Activated CD8-positive, alpha-beta memory T cell treated with anti-CD3 and anti-CD28 coated beads, Interleukin-2, amount 50 U/mL, for 4 hours (primary cell): ENCODE measurements at places on chromosomes 7 and 10.
A peak's percentile ranks its signal among the peaks of the same experiment; 100 is the strongest.

DNA sequence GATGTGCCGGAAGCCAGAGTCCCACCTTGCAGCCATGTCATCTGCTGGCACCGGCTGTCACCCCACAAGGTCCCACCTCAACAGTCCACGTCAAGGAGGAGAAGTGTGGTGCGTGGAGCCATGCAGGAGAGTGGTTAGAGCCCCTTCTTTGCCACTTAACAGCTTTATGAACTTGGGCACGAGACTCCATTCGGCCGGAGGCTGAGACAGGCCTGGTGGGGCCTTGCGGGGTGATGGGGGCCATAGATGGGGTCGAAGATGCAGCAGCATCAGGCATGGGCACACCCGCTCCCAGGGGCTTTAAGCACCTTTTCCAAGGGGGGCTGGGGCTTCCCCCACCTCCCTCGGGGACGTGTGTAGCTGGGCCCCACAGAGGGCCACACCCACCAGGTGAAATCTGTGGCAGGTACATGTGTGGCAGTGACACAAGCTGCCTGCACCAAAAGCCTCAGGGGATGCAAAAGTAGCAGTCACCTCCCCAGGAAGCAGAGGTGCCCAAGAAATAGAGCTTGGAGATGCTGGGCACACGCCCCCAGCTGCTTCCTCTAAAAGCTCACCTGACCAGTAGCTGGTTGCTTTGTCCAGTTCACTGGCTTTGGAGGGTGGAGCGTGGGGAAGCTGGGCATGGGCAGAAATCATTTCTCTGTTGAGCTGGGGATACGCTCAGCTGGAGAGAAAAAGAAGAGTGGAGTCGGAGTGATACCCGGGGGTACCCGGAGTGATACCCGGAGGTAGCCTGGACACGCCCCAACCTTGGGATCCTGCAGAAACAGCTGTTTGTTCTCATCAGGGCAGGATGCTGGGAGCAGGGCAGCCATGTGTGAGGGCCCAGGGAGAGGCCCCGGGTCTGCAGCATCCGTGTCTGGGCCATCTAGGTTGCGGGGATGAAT lies 199.8 kb downstream of the EBF3 start:
- no peak for DNase-seq

DNA sequence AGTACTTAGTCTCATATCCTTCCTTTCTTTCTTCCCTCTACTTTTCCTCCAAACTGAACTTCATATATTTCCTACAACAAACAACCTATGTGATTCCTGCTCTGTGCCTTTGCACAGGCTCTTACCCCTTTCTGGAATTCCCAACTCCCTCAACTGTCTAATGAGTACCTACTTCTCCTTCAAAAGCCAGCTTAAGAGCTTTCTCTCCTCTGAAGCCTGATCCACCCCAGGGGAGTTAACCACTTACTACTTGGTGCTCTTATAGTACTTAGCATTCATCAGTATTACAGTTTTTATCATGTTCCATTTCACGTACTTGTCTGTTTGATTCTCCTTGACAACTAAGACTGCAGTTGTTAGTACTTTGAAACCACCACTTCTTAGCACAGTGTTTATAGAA lies 246.1 kb downstream of the LRRTM3 start:
- DNase-seq: no peak

DNA sequence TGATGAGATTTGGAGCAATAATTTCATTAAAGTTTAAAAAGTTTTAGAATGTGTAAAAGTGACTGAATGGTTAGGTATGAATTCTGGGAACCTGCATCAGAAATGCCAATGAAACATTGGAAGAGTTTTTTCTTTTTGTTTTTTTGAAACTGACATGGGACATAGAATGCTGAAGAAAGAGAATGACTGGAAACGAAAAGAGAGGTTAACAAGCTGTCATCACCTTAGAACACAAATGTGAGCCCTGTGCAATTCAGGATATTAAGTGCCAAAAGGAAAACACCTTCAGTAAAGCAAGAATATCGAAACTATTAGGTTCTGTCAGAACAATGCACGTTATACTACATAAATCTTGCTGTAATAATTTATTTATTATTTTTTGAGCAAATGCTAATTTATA lies 12.6 kb upstream of the EXOC4 start:
- no peak for DNase-seq

DNA sequence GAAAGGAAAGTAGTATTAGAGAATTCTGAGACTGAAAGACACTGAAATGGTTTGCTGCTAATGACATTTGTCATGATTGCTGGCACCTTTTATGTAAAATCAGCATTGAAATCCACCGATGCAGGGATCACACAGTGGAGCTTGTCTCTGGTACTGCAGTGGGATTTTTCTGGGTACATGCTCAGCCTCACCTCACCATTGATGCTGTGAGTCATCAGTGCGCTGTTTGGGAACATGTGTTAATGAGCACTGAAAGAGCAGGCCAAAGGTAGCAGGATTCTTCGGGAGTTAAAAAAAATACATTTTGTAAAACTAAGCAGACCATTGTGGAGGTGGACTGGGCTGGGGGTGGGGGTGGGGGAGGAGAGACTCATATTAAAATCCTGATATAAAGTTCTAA lies 174.9 kb downstream of the CREB5 start:
- no peak for DNase-seq

GRCh38 chr10:59258890-59259289 lies 82.4 kb downstream of the PHYHIPL start:
- no peak for DNase-seq

DNA sequence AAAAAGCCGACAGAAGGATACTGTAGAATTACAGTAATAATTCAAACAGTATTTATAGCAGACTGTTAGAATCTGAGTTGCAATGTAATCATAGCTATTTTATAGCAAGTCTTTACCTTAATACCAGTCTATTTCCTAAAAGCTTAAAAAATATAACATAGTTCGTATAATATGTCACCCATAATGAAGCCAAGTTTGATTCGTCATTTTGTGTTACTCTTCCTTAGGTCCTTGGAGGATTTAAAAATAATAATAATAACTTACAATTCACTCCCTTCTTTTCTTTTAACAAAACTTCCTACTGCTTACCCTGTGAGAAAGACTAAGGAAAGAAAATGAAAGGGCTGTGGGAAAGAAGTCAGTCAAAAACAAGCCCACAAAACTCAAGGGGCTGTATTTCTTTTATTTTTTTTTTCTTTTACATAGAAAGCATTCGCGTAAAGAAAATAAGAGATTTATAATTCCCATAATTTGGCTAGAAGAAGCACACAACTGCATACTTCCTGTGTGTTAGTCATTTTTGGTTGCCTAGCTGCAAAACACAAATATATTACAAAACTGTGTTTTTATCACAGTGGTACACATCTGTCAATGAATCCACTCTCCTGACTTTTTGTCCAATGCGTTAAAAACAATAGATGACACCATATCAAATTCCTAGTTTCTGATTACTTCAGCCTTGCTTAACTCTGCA lies 187.2 kb upstream of the CELF2 start:
- no peak for DNase-seq

DNA sequence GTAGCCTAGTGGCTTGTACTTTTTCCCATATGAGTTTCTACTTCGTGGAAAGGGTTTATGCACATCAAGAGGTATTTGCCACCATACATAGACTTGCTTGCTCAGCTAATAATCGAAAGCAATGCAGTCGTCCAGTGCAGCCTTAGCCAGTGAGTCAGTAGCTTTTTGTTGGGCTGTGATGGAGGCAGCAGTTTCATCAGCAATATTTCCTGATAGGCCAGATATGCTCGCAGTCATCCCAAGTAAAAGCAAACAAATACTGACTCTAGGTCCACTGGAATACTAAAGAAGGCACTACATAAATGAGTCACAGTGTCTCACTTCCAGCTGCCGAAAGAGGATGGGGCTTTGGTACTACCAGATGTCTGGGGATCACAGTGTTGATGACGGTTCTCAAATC lies 2.1 kb upstream of the BNIP3 start:
- no peak for DNase-seq

DNA sequence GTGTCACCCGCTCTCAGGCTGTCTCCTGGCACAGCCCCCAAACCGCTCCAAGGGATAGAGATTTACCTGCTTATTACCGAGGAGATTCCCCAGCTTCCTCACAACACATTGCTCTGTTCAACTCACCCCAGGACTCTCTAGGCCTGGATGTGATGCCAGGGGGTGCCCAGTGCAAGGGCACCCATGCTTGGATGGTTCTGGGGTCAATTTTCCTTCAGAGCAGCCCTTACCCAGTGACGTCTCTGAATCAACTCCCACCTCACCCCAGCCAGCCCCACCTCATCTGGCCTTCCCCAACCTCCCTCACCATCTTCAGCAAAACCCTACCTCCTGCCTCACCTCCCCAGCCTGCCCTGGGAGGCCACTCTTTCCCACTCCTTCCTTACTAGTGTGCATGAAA lies 951.6 kb upstream of the ZNF722 start:
- DNase-seq: no peak

GRCh38 chr7:92615861-92616260 lies 25.7 kb upstream of the FAM133B start:
- DNase-seq: no peak

GRCh38 chr10:75887992-75888680 lies 456.7 kb downstream of the LRMDA start:
- DNase-seq: no peak

DNA sequence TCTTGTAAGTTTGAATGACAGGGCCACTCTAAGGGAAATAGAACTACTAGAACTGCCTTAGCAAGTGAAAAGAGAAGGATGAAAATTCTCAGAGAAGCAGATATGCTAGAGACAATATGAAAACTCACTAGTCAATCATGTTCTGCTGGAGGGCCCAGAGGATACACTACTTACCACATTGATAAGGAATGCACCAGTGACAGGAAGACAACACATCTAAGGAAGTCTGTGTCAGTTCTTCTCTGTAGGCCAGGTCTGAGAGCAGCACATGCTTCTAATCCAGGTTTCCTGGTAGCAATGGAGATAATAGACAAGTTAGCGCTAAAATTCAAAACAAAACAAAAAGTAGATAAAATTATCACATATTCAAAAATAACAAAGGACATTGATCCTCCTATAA lies 235.2 kb upstream of the AKR1E2 start:
- DNase-seq: no peak

GRCh38 chr7:158957510-158957906 lies 101.2 kb downstream of the DYNC2I1 start:
- no peak for DNase-seq

DNA sequence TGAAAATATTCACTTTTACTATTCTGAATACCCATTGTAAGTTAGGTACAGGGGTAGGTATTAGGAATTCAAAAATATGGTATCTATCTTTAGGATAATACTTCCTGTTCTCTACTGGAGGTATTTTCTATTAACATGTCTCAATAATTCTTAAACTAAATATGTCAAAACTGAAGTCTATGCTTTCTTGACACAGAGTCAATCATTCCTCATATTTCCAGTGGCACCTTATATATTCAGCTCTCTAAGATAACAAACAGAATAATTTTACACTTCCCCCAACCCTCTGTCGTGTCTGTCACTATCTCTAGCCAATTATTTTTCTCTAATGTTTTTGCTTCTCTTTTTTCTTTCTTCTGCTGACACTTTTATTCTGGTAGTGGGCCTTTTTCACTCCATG lies 138.9 kb downstream of the TMEM26 start:
- no peak for DNase-seq

DNA sequence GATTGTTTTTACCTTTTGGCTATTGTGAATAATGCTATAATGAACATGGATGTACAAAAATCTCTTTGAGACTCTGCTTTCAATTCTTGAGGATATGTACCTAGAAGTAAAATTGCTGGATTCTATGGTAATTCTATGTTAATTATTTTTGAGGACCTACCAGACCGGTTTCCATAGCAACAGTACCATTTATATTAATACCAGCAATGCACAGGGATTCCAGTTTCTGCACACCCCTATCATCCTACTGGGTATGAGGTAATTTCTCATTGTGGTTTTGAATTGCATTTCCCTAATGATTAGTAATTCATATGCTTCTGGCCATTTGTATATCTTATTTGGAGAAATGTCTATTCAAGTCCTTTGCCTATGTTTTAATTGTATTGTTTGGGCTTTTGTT lies 9.9 kb upstream of the PPP1R9A start:
- DNase-seq: no peak

DNA sequence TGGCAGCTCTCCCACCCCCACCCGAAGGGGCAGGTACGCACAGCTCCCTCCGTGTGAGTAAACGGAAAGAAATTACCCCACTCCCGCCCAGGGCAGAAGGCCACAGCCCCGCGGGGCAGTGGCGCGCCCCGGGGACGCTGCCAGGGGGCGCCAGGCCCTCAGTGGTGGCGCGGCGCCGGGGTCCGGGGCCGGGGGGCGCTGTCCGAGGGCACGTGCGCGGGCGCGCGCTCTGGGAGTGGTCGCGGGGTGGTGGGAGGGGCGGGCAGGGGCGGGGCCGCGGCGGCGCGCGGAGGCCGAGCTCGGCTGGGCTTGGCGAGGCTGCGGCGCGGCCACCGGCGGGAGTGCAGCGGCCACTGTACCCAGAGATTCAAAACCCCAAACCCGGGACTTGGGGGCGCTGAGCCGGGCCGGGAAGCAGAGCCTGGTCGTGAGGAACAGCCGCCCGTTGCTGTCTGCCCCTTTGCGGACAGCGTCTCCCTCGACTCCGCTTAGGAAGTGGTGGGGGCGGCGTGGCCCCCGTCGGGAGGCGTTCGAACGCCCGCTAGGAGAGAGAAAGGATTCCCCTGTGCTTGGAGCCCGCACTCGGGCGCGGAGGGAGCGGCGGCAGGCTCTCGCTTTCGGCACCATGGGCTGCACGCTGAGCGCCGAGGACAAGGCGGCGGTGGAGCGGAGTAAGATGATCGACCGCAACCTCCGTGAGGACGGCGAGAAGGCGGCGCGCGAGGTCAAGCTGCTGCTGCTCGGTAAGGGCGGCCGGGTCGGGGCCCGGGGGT lies at the start of gene GNAI1:
TSS of gene GNAI1 (plus strand) at position 296 of the 773 bp plus-strand sequence. CDS start at position 626, 330 bp downstream.
- peak; percentile 44 for DNase-seq
